ENCODE measurements at places on chromosomes 16 and 17. TPM values are rescaled to one million over a fixed set of nuclear protein-coding genes. Genes with fewer than 3 reads are reported as not detected.

- DNase-seq, result no peak
Measured at GRCh38 chr17:7294614-7295153, at the start of gene YBX2. Gene YBX2, minus strand, starts transcription at chr17:7294639. Its CDS starts 139 bp downstream, at chr17:7294500.

DNA sequence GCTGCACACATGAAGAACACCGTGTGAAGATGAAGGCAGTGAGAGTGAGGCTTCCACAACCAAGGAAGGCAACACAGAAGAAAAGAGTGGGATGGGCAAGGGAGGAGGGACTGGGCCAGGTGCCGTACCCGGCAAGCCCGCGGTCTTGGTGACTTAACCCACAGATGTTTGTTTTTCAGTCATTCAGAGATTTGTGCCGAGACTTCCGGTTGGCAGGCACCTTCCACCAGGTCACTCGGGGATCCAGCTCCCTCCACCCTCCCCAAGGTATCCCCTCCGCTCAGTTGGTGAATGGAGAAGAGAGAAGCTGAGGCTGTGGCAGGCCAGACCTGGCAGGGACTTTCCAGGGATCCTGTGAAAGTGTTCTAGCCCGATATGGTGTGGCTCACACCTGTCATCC lies 4.9 kb upstream of the KREMEN2 start:
- DNase-seq, result no peak

GRCh38 chr16:80627108-80627507 lies 86.3 kb downstream of the DYNLRB2 start:
- no peak for DNase-seq

GRCh38 chr17:62653002-62653825 lies 25.7 kb downstream of the MRC2 start:
- no peak for DNase-seq

- DNase-seq, result no peak
Measured at GRCh38 chr17:61757168-61757567, 106.2 kb downstream of the BRIP1 start.

- no peak for DNase-seq
Measured at GRCh38 chr17:20916383-20916782, 126.4 kb downstream of the USP22 start.

GRCh38 chr17:60461584-60461983 lies 39.3 kb downstream of the CHCT1 start:
- DNase-seq, result no peak

- DNase-seq, result no peak
Measured at GRCh38 chr16:84266451-84266850, 26.6 kb upstream of the KCNG4 start.

DNA sequence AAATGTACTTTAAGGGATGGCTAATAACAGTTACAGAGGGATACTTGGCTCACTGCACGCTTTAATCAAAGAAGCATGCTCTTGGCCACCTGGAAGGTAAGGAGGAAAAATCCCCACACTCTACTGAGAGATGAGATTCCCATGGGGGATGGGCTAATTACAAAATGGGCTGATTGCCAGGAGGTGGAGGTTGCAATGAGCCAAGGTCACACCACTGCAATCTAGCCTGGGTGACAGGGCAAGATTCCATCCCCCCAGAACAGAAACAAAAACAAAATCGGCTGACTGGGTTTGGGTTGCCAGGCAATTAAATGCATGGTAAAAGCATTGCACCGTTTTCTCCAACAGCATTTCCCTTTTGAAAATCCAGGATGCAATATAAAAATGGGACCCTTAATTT lies 18.0 kb downstream of the N4BP1 start:
- DNase-seq, result no peak

DNA sequence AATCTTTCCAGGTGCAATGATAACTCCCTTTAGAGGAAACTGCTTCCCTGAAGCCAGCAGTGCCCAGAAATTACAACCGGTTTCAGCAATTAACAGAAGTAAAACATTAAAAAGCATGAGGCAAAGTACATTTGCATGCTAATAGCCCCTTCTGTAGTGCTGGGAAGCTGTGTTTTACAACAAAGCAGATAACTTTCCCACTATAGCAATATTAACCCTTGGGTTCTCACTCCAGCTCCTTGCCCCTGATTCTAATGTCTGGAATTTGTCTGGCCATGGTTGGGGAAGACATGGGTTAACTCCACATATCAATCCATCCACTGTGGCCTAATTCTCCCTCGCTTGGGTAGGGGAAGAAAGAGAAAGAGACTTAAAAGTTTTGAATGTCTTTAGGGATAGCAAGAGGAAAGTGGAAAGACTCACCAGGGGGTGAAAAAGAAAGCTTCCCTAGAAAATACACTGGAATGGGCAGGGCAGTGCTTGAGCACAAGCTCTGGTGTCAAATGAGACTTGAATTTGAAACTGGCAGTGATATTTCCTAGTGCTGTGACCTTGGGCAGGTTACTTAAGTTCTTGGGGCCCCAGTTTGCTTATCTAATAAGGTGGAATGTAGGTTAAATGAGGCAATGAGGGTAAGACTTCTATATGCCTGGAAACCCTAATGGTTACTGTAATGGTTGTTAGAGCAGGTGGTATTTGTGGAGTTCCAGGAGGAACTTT lies 102.0 kb downstream of the SOX9 start:
- DNase-seq, result no peak

- no peak for DNase-seq
Measured at GRCh38 chr17:45787044-45787443, 2.9 kb downstream of the CRHR1 start.

- no peak for DNase-seq
Measured at GRCh38 chr16:84808826-84809225, 11.0 kb upstream of the CRISPLD2 start.

GRCh38 chr16:64745258-64745930 lies 376.5 kb downstream of the CDH11 start:
- no peak for DNase-seq

GRCh38 chr17:74042744-74043486 lies 160.6 kb upstream of the RPL38 start:
- DNase-seq, result no peak

- DNase-seq, result no peak
Measured at GRCh38 chr16:963913-964312, 6.9 kb downstream of the LMF1 start.

DNA sequence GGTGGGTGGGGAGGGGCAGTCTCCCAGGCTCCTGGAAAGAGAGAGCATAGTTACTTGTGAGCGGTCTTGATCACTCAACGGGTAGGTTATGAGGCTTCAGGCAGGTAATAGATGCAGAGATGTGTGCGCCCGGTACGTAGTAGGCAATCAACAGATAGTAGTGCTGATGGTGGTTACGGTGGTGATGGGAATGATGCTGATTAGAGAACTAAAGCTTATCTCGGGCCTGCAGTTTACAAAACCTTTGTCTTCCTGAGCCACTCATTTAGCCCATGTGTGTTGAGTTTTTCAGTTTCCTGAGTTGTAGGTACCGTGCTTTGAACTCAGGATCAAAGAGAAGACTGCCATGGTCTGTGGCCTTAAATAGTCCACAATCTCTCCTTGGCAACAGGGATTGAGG lies 401.0 kb downstream of the SNX29 start:
- no peak for DNase-seq

DNA sequence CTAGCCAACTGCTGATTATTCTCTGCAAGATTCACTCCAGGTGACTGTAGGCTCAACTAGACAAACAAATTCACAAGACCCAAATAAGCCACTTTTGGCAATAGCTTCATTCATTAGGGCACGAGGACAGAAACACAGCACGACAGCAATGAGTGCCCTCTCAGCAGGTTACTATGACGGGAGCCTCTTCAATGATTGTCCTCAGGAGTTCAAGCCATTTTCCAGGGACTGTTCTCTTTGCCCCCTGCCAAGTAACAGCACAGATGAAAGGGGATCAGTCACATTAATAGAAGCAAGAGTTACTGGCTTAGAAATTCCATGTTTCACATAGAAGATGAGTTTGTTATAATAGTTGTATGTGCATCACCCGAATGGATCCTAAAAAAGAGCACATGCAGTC lies 712.2 kb downstream of the CDH8 start:
- no peak for DNase-seq

GRCh38 chr16:20259541-20259940 lies 67.8 kb downstream of the GP2 start:
- DNase-seq, result no peak

- DNase-seq, result no peak
Measured at GRCh38 chr16:70378869-70379493, 32.3 kb downstream of the DDX19A start.

DNA sequence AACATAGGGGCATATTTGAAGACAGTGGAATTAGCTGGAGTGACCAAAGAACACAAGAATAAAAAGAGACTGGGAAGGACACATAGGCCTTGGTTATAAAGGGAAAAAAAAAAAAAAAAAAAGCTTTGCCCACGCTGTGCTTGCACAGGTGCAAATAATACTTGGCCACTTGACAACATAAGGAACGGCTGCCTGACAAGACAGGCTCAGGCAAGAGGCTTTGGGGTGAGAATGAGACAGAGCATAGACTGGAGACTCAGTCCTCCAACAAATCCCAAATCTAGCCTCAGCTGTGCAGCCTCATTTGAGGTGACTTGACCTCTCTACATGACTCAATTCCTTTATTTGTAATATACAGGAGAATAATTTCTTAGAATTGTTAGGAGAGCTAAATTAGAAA lies 332.8 kb upstream of the DYNLRB2 start:
- DNase-seq, result no peak

DNA sequence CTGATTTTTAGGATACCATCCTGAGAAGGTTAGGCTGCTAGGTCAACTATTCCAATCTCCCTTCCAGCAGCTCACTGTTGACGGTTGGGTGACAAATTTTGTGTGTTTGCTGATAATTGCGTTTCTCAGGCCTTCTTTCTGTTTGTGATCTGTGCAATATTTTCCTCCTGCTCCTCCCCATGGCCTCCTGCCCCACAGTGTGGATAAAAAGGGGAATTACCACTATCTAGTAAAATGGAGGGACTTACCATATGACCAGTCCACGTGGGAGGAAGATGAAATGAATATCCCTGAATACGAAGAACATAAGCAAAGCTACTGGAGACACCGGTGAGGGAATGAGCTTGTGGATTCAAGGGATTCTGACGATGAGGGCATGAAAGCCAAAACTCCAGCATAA lies 9.2 kb downstream of the CHD3 start:
- DNase-seq, result no peak

DNA sequence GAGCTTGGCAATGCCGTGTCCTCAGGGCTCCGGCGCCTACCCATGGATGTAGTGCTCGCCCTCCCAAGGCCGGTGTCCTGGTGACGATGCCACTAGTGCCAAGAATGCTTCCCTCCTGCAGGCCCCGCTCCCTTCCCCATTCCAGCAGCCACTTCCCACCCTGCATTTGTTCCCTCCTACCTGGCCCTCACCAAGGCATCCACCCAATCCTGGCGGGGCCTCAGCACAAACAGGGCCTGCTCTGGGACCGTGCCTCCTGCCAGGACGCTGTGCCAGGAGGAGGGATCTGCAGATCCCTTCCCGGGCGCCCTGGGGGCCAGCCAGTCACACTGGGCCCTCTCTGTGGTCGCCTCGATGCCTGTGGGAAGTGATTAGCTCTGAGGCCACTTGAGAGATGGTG lies 25.1 kb downstream of the ABR start:
- no peak for DNase-seq

DNA sequence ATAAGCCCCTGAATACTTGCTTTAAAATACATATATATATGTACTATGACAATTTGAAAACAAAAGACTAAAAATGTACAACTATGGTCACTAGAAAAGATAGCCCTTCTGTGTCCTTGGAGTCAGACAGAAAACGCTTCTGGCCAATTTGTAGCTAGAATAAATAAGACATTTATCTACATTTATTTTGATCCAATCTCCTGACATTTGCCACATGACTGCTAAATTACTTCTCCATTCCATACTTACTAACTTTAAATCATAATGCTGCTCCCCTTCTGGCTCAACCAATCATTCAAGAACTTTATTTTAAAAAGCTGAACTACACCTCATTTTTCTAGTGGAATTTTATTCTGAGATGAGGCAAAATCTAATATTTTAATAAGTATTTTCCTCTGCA lies 65.8 kb downstream of the CYTH1 start:
- DNase-seq, result no peak

- no peak for DNase-seq
Measured at GRCh38 chr17:603406-604114, 111.1 kb downstream of the VPS53 start.

DNA sequence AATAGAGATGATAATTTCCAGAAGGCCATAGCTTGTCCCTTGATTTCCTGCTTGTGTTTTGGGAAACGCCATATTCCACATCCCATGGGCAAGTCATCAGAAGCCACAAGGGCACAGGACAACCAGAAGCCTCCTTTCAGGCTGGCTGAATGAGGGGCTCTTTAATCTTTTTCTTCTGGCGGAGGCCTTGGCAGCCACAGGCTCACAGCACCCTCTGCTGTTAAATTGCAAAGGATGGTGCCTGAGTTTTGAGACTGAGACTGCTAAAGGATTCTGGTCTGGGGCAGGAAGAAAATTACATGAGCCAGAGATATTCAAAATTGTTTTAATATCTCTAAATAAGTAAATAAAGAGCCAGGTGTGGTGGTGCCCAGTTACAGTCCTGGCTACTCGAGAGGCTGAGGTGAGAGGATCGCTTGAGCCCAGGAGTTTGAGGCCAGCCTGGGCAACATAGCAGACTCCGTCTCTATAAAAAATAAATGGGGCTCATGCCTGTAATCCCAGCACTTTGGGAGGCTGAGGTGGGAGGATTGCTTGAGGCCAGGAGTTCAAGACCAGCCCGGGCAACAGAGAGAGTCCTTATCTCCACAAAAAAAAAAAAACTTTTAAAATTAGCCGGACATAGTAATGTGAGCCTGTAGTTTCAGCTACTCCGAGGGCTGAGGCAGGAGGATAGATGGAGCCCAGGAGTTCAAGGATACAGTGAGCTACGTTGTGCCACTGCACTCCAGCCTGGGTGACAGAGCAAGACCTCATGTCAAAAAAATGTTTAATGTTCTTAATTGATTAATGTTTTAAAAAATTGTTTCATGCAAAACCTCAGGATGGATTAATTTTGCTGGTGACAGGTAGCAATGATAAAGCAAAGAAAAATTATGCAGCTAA lies 26.3 kb downstream of the AARSD1 start:
- no peak for DNase-seq

DNA sequence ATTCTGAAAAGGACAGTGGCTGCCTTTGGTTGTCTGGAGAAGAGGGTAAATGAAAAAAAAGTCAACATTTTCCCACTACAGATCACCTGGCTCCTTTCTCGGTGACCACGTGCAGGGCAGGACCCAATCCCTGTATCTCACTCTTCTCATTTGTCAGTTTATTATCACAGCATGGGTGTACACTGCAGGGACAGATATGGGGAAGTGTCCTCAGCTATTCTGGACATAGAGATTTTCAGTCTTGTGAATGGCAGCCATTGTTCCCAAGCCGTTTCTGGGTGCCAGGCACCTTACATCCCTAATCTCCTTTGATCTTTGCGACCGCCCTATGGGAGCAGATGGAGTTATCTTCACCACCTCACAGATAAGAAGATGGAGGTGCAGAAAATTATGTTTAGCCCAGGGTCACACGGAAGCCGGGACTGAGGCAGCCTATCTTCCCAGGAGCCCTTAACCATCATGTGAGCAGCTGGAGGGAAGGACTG lies 7.2 kb downstream of the ADORA2B start:
- no peak for DNase-seq

CMTM1 gene
- polyA plus RNA-seq, result 1.7 TPM

DCUN1D3 gene
- 12.0 TPM for polyA plus RNA-seq

CDH3 gene
- not detected for polyA plus RNA-seq

PPY gene
- polyA plus RNA-seq, result not detected

CACNG1 gene
- not detected for polyA plus RNA-seq

OTOP3 gene
- not detected for polyA plus RNA-seq

TP53TG3F gene
- polyA plus RNA-seq, result not detected

FOXL1 gene
- 41.1 TPM for polyA plus RNA-seq

CTRB1 gene
- polyA plus RNA-seq, result not detected
